ENCODE measurements at places on chromosomes 1 and 21.

- DNase-seq: no peak
- no peaks in the 10 kb centered on the region for H3K4me1 ChIP-seq
- H3K27me3 ChIP-seq: no peaks in the 10 kb centered on the region
- no peak overlapping the region for H3K27ac ChIP-seq
- no peaks in the 10 kb centered on the region for H3K36me3 ChIP-seq
Observed at GRCh38 chr1:173056365-173056764, 5.6 kb upstream of the TNFSF18 start.

DNA sequence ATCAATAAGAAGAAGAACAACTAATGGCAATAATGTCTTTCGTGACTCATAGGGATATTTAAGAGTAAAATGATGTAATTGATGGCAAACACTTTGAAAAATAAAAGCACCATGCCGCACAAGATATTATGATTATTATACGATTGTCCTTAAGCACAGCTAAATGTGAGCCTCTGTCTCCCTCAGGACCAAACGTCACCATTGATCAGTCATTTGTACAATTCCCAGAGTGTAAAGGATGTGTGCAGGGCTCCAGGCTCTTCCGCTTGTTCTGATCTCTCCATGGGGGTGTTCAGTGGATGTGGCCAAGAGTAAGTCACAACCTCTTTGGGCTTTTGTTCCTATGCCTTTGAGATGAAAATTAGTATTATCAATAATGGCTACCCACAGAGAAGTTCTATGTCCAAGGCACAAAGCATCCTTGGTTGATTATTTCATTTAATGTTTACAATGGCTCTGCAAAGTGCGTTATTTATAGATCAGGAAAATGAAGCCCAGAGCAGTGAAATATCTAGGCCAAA is 17.7 kb upstream of the C1orf87 start:
- no peaks in the 10 kb centered on the region for H3K27me3 ChIP-seq
- H3K27ac ChIP-seq: no peak overlapping the region
- no peaks in the 10 kb centered on the region for H3K4me1 ChIP-seq
- no peaks in the 10 kb centered on the region for H3K36me3 ChIP-seq
- H3K4me3 ChIP-seq: no peak overlapping the region

GRCh38 chr21:38869196-38869595 is 63.5 kb downstream of the ETS2 start:
- no peak for DNase-seq
- H3K27me3 ChIP-seq: no peaks in the 10 kb centered on the region
- no peak overlapping the region for H3K4me3 ChIP-seq
- 0 out of 2 replicates have a peak, but pooled peaks cover 5% of the 10 kb centered on the region for H3K4me1 ChIP-seq

GRCh38 chr1:101444873-101445618 is 208.2 kb downstream of the S1PR1 start:
- H3K27me3 ChIP-seq: no peaks in the 10 kb centered on the region
- peak overlapping the region; percentile 51 for H3K27ac ChIP-seq
- peaks cover 15% of the 10 kb centered on the region for H3K4me1 ChIP-seq
- H3K4me3 ChIP-seq: no peak overlapping the region
- H3K36me3 ChIP-seq: no peaks in the 10 kb centered on the region

- H3K36me3 ChIP-seq: no peaks in the 10 kb centered on the region
- H3K4me1 ChIP-seq: no peaks in the 10 kb centered on the region
- no peaks in the 10 kb centered on the region for H3K27me3 ChIP-seq
- no peak overlapping the region for H3K27ac ChIP-seq
- H3K4me3 ChIP-seq: no peak overlapping the region
- no peak for DNase-seq
Observed at GRCh38 chr1:221241157-221241556, 361.9 kb downstream of the HLX start.

DNA sequence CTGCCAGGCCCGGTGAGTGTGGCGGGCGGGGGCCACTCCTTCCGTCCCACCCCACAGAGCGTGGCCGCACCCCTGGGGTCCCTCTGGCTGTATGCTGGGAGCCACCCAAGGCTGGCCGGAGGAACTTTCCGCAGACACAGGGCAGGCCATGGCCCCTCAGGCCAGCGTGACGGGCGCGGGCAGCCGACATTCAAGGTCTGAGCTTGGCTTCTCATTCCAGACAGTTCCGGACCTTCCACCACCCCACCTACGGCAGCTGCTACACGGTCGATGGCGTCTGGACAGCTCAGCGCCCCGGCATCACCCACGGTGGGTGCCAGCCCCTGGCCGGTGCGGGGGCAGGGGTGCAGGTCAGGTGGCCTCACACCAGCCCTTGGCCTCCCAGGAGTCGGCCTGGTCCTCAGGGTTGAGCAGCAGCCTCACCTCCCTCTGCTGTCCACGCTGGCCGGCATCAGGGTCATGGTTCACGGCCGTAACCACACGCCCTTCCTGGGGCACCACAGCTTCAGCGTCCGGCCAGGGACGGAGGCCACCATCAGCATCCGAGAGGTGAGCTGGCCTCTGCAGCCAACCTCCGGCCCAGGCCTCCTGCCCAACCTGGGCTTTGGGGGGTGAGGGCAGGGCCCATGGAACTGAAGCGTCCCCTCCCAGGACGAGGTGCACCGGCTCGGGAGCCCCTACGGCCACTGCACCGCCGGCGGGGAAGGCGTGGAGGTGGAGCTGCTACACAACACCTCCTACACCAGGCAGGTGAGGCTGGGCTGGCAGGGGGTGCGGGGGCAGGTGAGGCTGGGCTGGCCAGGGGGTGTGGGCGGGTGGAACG is 7.3 kb downstream of the SCNN1D start:
- H3K27ac ChIP-seq: no peak overlapping the region
- DNase-seq: no peak
- no peak overlapping the region for H3K4me3 ChIP-seq
- no peaks in the 10 kb centered on the region for H3K27me3 ChIP-seq

DNA sequence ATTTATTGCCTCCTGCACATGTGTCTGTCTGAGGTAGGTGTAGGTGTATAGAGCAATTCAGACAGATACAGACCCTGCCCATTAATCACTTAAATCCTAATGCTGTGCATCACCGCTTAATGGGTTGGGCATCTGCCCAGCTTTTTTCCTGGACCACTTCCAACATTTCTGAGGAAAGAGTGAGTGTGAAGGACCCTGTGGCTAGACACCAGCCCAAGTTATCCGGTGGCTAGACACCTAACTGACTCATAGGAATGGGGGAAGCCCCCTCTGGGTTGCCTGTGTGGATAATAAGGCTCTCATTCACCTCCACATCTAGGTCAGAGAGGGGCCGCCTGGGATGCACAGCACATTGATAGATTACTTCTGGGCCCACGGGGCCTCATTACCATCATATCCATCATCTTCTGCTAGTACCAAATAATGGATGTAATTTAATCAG is 121.1 kb upstream of the RAVER2 start:
- H3K4me3 ChIP-seq: no peak overlapping the region
- no peak for DNase-seq
- no peaks in the 10 kb centered on the region for H3K4me1 ChIP-seq
- H3K36me3 ChIP-seq: no peaks in the 10 kb centered on the region
- no peaks in the 10 kb centered on the region for H3K27me3 ChIP-seq

DNA sequence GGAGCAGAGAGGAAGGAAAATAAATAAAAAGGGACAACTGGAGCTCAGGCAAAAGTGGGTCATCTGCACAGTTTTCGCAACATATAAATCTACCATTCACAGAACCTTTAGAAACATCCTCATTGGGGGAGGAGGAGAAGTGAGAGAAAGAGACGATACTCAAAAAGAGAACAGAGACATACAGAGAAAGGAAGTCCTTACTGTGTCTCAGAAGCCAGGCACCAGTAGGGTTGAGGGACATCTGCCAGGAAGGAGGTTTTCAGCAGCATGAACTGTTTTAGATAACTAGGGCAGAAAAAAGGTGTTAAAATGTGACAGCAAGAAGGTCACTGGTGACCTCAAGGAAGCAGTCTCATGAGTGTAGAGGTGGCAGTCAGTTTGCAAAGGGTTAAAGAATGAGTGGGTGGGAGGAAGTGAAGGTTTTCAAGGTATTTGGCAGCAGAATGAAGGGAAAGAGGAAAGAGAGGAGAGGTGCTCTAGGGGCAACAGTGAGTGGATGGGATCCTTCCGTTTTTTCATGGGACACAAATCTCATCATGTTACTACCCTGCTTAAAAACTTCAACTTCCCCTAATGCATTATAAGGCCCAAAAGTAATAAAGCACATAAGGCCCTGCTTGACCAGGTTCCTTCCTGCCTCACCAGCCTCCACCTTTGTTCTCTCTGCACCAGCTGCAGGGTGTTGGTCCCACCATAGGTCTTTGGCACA is 9.5 kb downstream of the JAK1 start:
- no peaks in the 10 kb centered on the region for H3K36me3 ChIP-seq
- peak; percentile 18 for DNase-seq
- no peak overlapping the region for H3K27ac ChIP-seq
- H3K4me3 ChIP-seq: no peak overlapping the region
- peaks cover 24% of the 10 kb centered on the region for H3K4me1 ChIP-seq
- H3K27me3 ChIP-seq: no peaks in the 10 kb centered on the region
